ENCODE measurements at places on chromosomes 2 and 18.

- DNase-seq, result no peak
Measured at GRCh38 chr2:142435847-142436246, 305.0 kb upstream of the LRP1B start.

DNA sequence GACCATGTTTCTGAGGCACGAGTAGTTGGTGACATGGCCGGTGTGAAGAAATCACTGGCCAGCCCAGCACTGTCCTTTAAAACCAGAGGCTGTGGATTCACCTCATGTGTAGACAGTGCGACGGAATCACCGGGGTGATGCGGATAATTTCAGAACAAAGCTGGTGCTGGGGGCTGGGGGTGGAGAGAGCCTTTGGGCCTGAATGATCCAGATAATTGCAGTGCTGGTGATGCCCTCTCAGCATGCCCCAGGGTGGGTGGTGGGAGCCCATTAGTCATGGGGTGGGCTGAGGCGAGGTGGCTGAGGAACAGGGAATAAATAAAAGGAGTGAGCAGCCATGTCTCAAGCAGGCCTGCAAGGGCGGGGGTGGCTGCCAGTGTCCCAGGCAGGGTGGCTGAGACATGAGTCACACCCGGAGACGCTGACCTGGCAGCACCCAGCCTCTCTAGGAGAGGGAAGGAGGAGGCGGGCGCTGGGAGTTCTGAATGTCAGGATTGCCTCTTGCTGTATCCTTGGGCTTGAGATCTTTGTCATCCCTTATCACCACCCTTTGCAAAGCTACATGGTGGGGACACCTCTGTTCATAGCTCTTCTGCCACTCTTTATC is 151.1 kb upstream of the MSH6 start:
- DNase-seq, result peak; percentile 27

DNA sequence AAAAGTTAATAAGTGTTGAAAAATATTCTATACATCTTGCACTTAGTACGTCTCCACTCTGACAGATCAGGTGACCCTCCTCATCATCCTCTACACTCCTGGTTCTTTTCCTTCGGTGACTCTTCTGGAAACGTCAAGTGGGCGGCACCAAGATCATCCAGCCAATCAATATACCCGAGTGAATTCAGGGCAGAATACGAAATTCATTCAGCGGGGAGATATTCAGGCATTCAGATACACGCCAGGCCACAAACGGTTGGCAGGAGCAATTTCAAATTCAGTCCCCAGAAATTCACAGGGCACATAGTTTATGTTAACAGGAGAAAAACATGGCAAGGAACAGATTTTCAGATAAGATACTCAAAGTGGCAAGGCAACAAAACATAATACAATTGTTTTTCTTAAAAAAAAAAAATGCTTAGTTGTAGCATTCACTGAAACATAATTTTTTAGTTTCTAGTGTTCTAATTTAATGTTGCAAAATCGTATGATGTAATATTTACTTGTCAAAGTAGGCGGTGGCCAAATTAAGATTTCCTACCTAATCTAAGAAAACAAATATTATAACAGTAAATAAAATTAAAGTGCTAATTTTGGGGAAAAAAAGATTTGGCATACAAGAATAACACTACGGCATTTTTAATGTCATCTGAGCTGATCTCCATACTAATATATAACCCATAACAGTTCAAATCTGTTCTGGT is 4.2 kb downstream of the CLK1 start:
- no peak for DNase-seq

- no peak for DNase-seq
Measured at GRCh38 chr2:45909677-45910191, 258.3 kb downstream of the PRKCE start.

DNA sequence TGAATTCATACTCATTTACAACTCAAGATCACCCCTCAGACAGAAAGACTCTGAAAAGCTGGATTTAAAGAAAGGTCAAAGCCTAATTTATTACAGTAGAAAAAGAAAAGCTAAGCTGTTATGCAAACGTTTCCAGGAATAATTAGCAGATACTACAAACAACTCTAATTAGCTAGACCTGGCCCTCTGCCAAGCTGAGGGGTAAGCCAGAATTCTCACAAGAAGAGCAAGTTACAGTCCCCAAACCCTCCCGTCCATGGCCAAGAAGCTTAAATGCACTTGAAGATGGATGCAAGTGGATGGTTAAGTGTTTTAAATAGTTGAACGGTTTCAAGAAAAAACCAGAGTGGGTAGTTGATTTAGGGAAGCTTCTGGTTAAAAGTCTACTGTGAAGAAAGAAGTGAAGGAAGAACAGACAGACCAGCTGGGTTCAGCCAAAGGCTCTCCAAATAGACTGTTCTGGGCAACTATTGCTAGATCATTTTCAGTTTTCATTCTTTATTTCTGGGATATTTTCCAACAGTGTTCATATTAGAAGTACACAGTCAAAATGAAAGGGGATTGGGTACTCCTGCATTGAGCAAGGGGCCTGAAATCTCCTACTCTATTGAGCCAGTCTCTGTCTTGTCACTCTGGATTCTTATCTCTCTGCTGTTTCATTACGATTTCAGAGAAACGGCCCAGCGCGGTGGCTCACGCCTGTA is 4.8 kb downstream of the LMAN2L start:
- no peak for DNase-seq

GRCh38 chr2:7011356-7012083 is 94.3 kb downstream of the RNF144A start:
- DNase-seq, result no peak

- no peak for DNase-seq
Measured at GRCh38 chr18:44309185-44309584, 371.5 kb upstream of the SETBP1 start.

- no peak for DNase-seq
Measured at GRCh38 chr2:109368798-109369197, 239.8 kb downstream of the SH3RF3 start.

- no peak for DNase-seq
Measured at GRCh38 chr2:64379186-64379585, 74.8 kb upstream of the LGALSL start.

DNA sequence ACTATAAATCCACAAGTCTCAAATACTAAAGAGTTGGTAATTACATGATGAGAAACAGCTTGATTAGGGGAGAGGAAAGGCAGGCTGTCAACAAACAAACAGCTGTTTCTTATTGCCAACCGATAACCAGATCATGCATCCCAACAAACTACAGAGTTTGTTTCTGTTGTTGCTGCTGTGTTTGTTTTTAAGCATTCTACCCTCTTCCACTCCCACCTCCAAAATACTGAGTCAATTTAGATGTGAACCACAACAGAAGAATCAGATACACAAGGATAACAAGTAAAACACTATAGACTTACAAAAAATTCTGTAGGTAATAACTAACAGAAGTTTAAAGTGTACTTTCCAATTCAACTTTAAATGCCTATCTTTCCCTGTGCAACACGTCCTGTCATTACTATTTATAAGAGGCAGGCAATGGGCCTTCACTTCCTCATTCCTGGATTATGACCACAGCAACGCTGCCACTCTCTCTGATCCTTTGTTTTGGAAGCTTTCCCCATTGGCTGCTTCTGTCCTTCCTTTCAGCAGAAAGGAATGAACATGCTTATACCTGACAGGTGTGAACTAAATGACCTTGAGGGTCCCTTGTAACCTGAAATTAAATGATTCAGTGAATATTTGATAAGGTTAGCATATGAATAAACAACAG is 152.0 kb downstream of the SRBD1 start:
- DNase-seq, result no peak

GRCh38 chr2:213243189-213244044 is 40.8 kb upstream of the SPAG16 start:
- DNase-seq, result no peak

DNA sequence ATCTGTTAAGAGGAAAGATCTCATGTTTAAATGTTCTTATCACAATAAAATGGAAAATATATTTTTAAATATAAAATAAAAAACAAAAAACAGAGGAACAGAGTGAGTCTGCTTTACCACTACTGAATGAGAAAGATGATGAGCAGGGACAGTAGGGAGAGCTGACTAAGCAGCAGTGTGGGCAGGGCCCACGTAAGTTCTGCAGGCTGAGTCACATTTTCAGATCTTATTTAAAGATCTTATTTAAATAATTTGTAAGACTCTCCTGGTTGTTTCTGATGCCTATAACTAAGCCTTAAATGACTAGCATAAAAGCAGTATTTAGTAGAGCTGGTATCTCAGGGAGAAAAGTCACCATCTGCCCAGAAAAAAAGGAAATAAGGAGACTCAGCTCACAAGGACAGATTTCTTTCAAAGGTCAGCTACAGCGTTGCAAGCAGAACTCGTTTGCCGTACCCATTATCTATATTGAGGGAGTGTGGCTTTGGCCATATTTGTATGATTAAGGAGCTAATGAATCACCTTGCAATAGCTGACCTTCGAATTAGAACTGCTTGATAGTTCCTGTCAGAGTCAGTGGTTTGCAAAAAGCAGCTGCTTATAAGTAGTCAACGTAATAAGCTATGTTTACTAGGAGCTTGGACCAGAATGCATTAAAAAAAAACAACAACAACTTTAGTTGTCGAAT is 322.1 kb upstream of the CHAC2 start:
- no peak for DNase-seq

DNA sequence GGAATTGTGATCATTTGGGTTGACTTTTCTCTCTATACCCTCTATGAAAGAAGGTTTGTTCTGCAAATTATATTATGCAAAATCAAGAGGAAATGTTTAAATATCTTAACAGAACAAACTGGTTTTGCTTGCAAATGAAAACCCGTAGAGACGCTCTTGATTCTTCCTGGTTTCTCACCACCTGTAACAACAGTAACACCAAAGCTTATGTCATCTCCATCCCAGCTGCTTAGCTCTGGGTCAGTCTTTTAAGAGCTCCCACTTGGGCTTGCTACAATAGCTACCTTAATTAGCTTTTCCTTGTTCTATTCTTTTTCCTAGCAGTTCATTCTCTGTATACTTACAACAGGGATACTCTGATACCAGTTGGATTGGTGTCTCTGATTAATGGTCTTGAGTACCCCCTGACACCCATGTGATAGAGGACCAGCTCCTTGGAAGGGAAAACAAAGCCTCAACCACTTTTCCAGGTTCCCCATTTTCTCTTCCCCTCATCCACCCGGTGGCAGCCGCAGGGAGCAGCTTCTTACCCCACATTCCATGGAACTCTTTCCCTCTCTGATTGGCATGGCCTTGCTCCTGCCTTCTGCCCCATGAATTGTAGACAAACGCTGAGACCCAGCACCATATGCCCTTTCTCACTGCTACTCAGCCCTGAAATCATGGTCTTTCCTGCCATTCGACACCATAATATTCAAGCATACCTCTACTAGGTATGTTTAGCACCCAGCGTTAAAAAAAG is 27.7 kb downstream of the TMEM182 start:
- no peak for DNase-seq

GRCh38 chr2:203908066-203908796 is 28.3 kb upstream of the ICOS start:
- no peak for DNase-seq

GRCh38 chr18:50453732-50454131 is 78.9 kb downstream of the SKA1 start:
- no peak for DNase-seq

- DNase-seq, result no peak
Measured at GRCh38 chr2:170056900-170057299, 121.0 kb upstream of the MYO3B start.

DNA sequence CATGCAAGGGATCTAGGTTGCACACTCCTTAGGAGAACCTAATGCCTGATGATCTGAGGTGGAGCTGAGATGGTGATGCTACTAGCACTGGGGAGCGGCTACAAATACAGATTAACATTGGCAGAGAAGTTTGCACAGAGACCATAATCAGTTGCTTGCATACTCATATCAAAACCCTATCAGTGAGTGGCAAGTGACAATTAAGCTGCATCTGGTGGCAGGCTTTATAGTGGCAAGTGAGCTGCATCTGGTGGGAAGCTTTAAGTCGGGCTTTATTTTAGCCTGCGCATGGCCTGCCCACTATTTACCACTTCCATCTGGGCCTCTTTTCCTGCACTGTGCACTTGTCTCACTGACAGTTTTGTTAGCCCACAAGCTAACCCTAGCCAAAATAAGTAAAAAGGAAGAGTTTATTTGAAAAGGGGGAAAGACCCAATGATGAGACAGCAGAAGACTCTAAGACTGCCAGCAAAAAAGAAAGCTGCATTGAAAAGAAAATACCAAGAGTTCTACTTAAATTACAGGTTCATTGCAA is 140.9 kb upstream of the B3GNT2 start:
- DNase-seq, result no peak

DNA sequence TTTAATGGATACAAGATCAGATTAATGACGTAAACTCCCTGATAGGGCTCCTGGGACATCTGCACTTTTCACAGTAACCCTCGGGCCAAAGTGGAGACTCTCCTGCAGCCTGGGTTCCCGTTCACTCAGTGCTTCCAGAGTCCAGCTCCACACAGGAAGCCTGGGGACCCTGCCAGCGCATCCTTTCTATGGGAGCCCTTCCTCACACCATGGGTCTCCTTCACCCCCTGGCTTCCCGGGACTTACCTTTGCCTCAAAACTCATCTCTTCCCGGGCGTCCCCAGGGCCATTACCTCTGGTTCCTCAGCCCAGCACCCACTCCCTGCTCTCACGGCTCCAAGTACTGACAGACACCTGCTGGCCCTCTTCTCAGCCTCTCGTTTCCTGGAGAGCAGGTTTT is 40.7 kb upstream of the KLF11 start:
- no peak for DNase-seq

DNA sequence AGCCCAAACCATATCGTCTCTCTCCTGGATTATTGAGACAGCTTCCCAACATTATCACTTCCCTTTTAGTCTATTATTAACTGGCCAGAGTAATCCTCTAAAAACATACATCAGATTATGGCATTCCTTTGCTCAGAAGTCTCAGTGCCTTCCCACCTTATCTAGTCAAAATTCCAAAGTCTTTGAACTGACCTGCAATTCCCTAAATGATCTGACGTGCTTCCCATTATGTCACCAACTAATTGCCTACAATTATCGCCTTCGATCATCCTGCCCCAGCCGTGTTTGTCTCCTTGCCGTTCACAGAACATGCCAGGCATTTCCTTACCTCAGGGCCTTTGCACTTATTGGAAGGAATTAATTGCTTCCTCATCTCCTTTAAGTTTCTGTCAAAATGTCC is 332.4 kb downstream of the IRS1 start:
- DNase-seq, result no peak

GRCh38 chr18:10121786-10122515 is 208.1 kb downstream of the VAPA start:
- DNase-seq, result peak; percentile 7

DNA sequence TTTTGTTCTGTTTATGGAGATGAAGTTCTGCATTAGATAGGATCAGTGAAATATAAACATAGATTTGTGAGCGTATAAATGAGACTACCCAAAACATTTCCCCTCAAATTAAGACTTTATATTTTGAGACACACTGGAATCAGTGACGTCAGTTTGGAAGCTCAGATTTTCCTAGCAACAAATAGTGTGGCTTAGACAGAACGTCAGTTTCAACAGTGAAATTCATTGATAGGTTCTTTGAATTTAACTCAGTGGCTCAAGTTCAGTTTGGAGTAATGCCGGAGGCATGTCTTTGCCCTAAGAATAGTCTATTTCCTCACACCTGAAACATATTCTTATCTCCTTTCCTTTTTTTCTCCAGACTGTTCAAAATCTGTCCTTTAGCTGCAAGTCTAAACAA is 113.6 kb upstream of the ARHGAP15 start:
- DNase-seq, result no peak

- DNase-seq, result no peak
Measured at GRCh38 chr18:10182009-10182624, 268.3 kb downstream of the VAPA start.
